Heart left ventricle (tissue), 16 donors: ENCODE measurements at places on chromosomes 3 and 15. TPM values are rescaled to one million over a fixed set of nuclear protein-coding genes. Genes with fewer than 3 reads are reported as not detected.

DNA sequence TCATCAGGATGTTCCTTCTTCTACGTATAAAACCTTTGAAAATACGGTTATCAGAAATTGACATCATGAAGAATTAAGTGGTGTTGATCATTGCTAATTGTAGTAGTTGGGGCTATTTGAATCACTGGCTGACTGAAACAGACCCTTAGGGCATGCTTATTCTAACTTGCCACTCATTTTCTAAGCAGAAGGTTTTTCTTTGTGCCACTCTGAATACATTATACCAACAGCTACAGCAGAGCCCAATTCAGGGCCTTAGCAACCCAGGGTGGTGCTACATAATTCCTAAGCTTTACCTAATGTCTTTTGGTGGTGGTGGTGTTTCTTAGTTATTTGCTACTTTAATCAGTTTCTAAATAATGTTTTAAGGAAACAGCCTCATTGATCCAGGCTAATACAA, 524.2 kb downstream of the NLGN1 start:
- no peak for DNase-seq

DNA sequence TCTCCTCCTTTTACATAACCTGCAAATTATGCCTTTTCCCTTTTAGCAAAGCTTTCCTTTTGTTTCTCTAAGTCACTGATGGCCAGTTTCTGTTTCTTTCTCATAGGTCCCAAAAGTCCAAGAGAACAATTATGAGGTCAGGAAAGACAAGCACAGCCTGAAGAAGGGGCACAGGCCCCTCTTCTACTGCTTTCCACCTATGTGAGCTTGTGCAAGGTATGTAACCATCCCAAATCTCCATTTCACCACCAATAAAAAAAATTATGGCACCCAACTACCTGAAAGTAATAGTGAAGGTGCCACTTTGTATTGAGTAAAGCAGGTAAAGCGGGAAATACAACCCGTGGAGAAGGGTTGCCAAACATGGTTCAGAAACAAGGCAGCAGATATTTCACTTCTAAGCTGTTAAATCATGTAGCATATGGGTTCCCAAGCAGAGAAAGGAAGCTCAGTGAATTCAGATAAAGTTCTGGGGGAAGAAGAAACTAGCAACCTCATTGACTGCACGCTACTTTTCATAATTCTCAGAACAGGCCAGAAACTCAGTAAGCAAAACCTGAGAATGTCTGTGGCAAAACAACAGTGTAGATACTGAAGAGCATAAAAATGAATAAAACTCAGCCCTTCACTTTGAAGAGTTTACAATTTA, 4.2 kb downstream of the PLOD2 start:
- DNase-seq: no peak

DNA sequence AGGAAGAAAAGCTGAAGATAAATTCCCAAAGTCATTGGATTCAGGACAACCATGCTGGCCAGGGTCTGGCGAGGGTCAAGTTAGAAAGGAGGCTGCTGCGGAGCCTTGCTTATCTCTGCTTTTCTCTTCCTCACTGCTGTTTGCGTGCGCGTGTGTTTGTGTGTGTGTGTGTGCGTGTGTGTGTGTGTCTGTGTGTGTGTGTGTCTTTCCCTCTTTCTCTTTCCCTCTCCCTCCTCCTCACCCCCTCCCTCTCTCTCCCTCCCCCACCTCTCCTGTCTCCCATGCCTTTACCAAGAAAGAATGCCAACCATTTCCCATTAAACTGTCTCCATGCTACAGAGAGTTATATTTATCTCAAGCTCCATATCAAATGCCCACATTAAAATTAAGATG, at the start of gene COLQ:
Gene COLQ, minus strand, starts transcription at position 134 of the 393 bp plus-strand sequence. Its CDS starts 81 bp downstream, at position 53.
- DNase-seq: no peak

CNTN3 gene
- 1.9 TPM for total RNA-seq

DNA sequence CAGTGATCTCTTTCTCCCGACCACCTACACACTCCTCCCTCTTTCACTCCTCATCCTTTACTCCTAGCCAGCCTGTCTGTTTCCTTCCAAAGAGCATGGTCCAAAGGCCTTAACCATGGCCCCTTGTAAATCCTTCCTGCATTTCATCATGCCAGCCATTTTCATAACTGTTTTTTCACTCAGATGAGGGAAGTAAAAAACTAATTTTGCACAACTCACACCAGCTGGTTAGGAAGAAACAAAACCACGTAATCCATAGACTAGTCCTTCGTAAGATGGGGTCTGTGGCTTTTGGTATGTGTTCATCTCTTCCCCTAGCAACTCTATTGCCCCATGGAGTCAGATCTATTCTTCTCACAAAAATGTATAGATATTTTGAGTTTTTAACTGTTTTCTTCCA, 187.8 kb downstream of the SHOX2 start:
- DNase-seq: no peak

DNA sequence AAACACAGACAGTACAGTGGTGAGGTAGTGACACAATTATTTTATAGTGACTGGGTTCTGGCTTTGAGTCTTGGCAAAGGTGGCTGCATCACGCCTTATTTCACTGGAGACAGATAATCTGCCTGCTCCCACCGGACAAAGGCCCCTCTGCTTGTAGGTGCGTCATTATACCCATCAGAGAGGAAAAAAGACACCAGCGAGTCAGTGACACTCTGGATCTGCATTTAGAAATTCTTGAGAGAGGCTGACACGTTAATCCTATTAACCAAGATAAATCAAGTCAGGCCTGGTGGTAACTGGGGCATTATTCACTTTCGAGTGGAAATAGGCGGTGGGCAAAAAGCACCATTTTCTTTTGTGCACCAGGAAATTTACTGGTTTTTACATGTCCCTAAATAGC, 76.2 kb downstream of the NR2F2 start:
- no peak for DNase-seq

DNA sequence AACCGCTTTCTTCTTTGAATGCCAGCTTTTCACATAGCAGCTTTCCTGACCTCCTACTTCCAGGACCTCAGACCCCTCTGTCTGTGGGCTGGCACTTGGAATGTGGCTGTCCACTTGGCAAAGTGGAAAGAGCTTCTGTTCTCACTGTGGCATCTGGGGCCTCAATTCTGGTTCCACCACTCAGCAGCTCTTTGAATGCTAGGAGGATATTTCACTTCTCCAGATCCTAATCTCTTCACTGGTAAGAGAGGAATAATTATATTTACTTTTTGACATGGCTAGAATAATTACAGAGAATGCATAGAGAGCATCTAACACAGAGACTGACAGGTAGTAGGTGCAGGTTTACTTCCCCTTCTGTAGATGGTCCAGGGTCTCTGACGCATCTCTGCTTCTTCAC, 405.9 kb downstream of the LPP start:
- DNase-seq: no peak

GRCh38 chr3:18446149-18446825, 21.1 kb upstream of the SATB1 start:
- no peak for DNase-seq

- DNase-seq: no peak
Observed at GRCh38 chr3:46942076-46942475, 34.5 kb downstream of the CCDC12 start.

- no peak for DNase-seq
Observed at GRCh38 chr15:66047321-66048024, 178.2 kb downstream of the RAB11A start.

SCAANT1 gene
- total RNA-seq: not detected

GRCh38 chr3:73258057-73258456, 196.6 kb downstream of the EBLN2 start:
- no peak for DNase-seq

DNA sequence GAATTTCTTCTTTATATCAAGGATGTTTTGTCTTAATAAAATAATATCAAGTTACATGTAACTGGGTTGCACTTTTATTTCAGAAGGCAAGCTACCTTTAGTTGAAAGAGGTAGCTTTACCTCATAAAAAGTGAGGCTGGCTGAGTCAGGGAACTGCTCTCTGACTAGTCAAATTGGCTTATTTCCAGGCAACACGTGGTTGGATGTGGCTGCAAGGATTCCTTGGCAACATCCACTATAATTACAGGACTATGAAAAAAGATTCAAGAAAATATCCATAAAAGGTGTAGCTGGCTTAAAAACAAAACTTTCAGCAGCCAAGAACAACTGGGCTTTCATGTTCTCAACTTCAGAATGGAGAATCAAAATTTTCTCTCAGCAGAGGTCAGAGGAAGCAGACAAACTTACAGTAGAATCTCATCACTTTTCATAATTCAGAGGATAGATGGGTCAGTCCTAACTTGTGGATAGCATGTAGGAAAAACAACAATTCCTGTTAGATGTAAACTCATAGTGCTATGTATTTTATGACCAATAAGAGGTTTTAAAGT, 779.1 kb downstream of the MECOM start:
- peak; percentile 57 for DNase-seq

C3orf20 gene
- 0.21 TPM for total RNA-seq
